Adipocyte (in vitro differentiated cells): ENCODE measurements at places on chromosomes 3 and 15.

DNA sequence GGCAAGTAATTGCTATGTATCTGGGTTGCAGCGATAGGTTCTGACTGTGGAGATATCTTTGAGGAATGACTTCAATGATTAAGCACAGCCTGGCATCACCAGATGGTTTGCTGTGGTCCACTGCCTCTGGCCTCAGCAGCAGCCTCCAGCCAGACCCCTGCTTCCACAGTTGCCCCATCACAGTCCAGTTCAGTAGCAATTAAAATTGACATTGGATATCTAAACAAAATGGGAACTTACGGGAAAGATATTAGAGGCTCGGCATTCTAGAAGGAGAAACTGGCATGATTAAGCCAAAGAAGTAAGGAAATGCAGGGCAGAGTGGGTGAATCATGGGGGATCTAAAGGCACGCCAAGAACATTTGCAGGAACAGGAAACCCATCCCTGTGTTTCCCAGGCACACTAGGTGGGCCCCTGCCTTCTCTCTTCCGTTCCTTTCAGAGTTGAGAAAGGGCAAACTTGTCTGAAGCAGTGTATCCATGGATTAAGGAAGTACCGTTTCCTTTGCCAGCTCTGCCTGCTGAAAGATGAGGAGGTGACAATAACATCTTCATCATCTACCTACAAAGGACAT lies 36.3 kb upstream of the SH3BP5 start:
- no peak for DNase-seq

- DNase-seq: no peak
These were observed 231.4 kb downstream of the CDIN1 start for GRCh38 chr15:36810656-36811449.

DNA sequence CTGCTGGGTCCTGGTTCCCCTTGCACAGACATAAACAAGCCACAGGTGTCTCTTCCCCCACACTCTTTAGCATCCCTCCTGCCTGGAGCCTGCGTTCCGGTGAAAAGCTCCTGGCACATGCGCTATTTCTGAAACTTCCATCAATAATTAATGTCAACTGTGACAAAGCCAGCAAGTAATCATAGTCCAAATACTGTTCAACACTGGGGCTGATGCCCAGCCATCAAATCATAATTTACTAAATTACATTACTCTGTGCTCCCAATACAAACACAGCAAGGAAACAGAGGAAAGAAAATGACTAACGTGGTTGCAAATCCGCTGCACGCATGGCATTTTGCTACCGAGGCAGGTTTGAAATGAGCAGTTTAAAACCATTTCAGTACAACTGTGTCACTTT lies 294.7 kb downstream of the ERC2 start:
- no peak for DNase-seq

GRCh38 chr3:13824521-13825310 lies 55.2 kb downstream of the WNT7A start:
- no peak for DNase-seq

- no peak for DNase-seq
These were observed 46.2 kb upstream of the TEX55 start for GRCh38 chr3:119099785-119100184.

DNA sequence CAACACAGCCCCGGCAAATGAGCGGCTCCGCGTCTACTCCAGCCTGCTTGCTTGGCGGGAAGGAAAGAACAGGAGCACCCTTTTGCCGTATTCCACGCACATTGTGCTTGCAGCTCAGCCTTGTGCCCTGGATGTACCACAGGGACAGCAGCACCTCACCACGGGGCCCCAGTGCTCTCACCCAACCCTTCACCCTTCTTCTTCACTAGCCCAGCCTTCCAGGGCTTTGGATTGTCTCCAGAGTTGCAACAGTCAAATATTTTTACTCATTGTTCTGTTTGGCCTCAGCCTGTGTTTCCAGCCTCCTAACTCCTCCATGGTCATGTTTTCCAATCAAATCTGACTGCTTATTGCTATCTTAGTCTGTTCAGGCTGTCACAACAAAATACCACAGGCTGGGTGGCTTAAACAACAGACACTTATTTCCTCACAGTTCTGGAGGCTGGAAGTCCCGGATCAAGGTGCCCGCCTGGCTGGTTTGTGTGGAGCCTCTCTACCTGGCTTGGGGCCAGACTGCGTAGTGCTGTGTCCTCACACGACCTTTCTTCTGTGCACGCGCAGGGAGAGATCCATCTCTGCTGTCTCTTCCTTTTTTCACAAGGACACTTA lies 79.2 kb upstream of the ABHD17C start:
- DNase-seq: peak; percentile 72

DNA sequence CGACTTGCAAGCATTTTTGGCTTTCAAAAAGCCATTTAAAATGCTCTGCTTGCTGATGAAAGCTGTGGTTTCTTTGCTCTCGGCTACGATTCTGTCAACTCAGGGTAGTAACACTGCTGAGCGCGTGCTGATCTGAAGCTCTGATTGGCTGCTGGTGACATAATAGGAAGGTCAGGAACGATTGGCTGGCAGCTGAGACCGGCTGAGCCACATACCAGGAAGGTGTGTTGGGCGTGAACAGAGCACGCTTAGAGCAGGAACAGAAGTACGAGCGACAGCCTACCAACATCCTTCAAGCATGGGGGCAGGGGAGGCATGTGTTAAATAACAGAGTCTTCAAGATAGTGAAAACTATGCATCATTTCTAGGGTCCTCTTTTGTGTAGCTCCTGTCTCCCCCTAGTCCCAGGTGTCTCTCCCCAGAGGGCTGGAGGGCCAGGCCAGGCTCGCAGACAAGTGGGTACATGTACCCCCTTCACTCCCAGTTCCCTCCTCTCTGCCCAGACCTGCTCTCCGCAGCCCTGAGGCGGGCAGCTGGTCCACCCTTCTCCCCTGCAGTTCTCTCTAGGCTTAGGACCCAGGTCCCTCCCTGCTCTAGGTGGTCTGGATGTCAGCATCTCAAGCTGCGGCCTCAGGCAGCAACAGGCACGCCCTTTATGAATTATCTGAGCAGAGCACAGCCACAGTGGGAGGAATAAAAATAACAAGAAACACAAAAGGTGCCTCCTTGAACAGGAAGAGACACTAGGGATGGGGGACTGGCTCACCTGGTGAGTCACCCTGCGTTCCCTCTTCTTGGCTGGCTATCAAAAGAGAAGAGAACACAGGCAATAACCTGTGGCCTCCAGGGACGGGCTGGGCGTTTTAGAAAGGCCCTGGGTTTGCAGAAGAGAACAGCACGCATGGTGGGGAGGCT lies 76.0 kb downstream of the TAMM41 start:
- peak; percentile 87 for DNase-seq

- DNase-seq: no peak
These were observed 29.4 kb upstream of the SEMA3F start for GRCh38 chr3:50125541-50126286.

GRCh38 chr3:38268087-38268486 lies 2.5 kb downstream of the SLC22A13 start:
- DNase-seq: no peak

DNA sequence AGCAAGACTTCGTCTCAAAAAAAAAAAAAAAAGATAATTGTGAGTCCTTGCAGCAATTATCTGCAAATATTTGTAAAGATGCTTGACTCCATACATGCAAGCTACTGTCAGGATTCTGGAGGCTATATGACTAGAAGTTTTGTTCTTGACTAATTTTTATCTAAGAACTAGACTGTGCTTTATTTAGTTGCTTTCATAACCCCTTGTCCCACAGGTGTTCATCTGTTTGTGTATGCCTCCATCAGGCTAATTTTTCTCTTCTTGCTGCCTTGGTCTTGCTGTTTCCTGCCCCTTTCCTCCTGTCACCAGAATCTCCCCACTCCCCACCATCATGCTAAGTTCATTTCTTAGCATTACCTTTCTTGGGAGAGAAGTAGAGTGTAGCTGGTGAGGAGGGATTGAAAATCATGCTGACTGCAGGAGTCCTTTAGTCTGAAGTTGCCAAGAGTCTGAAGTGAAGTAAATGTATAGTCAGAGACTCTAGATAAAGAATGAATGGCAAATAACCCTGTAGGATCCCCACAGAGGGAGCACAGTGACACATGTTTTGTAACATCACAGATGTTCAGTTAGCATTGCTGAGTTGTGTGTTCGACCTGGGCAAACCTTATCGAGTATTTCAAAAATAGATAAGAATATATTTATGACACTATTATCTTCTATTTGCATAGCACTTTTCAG lies 12.5 kb downstream of the ST3GAL6 start:
- no peak for DNase-seq

DNA sequence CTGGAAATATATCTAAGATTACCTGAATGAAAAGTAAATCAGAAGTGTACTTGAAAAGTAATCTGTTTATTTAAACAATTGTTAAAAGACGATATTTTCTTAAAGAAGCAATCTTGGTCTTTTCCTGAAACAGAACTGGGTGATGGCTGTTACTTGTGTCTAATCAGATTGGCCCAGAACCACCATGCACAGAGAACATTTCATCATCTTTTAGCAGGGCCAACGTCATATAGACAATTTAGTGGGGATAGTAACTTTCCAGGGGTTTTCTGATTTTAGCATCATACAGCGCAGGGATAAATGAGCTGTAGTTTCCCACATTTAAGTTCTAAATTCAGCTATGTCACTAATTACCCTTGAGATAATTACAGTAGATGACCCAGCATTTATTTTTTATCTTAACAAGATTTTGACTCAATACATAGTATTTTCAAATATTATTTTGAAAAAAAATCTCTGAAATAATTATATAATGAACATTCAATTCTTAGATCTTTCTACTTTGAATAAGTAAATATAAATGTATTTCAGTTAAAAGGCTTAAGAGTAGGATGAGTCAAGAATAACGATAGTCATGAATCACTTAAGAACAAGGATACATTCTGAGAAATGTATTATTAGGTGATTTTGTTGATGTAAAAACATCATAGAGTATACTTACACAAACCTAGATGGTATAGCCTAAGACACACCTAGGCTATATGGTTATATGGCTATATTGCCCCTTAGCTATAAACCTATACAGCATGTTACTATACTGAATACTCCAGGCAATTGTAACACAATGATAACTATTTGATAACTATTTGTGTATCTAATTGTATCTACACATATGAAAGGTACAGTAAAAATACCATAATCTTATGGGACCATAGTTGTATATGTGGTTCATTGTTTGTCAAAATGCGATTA lies 103.8 kb upstream of the MME start:
- no peak for DNase-seq

GRCh38 chr15:45529613-45530012 lies 7.1 kb upstream of the SLC30A4 start:
- no peak for DNase-seq

DNA sequence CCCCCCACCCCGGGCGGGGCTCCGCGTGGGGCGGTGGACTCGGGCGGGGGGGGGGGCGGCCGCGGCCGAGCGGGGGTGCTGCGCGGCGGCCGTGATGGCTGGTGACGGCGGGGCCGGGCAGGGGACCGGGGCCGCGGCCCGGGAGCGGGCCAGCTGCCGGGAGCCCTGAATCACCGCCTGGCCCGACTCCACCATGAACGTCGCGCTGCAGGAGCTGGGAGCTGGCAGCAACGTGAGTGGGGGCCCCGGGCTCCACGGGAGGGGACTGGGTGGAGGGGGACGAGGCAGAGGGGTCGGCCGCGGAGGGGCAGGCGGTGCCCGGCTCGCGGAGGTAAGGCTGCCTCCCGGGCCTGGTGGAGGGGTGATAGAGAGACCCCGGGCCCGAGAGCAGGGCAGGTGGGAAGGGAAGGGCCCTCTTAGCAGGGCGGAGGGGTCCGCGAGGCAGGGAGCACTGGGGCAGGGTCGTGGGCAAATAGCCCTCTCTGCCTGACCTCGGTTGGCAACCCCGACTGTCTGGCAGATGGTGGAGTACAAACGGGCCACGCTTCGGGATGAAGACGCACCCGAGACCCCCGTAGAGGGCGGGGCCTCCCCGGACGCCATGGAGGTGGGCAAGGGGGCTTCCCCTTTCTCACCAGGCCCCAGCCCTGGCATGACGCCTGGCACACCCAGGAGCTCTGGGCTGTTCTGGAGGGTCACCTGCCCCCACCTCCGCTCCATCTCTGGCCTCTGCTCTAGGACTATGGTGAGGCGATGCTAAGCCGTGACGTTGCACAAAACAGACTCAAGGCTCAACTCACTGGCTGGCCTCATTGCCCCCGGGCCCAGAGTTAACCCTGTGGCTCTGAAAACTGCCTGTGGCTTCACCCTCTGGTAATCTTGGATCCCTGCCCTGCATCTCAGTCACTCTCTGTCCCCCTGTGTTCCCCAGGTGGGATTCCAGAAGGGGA lies at the start of gene ECE2:
ECE2 (plus strand) TSS at position 62 of the 950 bp plus-strand sequence; CDS start at position 194, 132 bp downstream.
- DNase-seq: peak; percentile 59
